Body of pancreas (tissue), 4 donors: ENCODE measurements at places on chromosomes 12 and 14.

DNA sequence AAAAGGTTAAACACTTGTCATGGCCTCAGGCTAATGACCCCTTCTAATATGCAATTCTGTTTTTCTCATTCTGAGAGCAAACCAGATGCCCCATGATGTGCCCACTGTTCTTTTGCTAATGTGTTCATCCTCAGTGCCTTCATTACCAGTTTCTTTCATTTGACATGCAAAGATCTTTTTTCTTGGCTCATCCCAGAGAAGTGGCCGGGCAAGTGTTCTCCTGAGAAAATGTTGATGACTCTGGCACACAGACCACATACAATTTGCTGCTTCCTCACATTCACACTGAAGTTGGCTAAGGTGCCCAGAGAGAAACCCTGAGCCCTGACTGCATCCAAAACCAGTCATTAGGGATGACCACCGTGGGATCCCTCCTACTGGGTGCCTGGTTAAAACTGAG is 833.3 kb downstream of the DIO2 start:
- DNase-seq = no peak

DNA sequence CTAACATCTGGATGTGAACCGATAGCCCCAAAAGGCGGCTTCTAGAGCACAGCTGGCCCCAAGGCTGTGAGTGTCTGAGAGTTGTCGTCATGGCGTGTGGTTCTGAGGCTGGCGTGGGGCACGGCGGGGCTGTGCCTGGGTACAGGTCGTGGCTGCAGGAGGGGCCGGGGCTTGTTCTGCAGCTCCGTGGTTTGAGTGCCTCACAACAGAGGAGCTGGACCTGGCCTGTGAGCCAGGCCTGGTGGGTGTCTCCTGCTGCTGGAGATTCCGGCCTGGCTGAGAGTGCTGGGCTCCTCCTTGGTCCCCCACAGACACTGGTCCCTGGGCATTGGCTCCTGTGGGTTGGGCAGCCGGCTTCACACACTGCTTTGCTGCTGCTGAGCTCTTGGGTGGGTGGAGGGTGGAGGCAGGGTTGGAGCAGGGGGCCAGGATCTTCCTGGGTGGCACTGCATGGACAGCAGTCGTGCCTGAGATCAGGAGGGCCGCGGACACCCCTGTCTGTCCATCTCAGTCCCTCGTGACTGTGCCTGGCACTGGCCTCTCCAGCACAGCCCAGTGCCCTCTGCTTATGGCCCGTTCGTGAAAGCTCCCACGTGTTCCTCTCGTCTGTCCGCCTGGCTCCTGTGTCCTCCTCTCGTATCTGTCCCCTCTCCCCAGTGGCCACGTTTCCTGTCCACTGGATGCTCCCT is 31.8 kb upstream of the TEX22 start:
- DNase-seq = no peak

DNA sequence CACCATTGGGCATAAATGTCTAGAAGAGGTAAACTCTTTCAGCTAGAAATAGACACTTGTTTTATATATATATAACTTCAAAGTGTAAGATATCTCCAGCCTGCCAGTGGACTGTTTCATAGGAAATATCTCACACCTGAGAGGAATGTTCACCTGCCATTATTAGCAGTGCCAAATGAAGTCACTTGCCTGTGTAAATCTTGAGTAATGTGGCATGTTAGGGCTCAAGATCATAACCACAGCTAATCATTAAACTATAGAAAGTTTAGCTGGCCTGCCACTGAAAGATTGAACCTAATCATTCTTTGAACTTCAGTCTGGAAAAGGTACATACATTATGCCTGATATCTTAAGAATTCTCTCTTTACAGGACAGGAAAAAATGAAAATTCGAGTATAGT is 25.5 kb upstream of the KCNJ8 start:
- no peak for DNase-seq

GRCh38 chr14:88791252-88791621 is 1.5 kb downstream of the EML5 start:
- no peak for DNase-seq

DNA sequence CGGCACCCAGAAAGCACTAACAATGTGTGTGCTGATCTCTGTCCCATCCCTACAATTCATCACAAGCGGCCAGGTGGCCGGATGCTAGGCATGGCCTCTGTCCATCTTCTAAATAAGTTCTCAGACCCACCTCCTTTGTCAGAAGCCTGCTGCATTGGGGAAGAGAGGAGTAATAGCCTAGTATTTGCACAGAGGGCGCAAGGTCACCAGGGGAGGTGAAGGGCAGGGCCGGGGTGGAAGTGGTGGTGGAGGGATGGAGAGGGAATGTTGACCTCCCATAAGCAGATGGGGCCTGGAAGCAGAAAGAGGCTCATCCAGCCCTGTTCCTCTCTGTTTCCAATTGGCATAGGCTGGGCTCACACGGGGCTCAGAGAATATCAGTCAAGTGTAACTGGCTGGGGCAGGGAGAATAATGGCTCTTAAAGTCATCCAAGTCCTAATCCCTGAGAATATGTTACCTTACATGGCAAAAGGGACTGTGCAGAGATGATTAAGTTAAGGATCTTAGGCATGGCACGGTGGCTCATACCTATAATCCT is 6.9 kb downstream of the RILPL1 start:
- no peak for DNase-seq

- no peak for DNase-seq
Observed at GRCh38 chr14:35506927-35507326, 27.0 kb upstream of the INSM2 start.

GRCh38 chr12:124436366-124436765 is 131.0 kb downstream of the NCOR2 start:
- no peak for DNase-seq

DNA sequence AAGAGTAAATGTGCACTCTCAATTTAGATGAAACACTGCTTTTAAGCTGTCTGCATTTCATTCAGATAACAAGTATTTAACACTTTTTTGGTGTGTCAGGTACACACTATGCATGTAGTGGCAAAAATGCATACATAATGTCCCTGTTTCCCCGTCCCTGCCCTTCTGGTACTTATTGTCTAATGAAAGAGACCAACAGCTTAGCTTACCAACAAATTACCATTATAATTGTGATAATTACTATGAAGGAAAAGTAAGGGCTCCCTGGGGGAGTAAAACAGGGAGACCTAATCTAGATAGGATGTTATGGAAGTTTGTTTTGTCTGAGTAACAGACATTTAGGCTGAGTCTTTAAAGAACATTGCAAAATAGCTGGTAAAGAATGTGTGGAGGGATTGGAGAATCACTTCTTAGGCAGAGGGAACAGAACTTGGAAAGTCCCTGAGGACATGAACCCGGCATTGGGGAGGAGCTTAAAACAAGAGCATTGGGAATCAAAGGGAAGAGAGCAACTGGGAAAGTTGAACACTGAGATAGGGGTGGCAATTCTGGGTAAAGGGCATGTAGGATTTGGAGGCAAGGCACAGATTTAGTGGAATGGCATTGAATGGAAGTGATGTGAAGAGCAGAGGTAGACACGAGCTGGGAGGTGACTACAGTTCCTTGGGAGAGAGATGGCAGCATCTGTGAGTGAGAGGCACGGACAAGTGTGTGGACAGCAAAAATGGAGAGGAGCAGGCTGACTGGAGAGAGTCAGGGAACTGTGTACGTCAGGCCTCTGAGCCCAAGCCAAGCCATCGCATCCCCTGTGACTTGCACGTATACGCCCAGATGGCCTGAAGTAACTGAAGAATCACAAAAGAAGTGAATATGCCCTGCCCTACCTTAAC is 181.6 kb downstream of the GRIP1 start:
- no peak for DNase-seq

DNA sequence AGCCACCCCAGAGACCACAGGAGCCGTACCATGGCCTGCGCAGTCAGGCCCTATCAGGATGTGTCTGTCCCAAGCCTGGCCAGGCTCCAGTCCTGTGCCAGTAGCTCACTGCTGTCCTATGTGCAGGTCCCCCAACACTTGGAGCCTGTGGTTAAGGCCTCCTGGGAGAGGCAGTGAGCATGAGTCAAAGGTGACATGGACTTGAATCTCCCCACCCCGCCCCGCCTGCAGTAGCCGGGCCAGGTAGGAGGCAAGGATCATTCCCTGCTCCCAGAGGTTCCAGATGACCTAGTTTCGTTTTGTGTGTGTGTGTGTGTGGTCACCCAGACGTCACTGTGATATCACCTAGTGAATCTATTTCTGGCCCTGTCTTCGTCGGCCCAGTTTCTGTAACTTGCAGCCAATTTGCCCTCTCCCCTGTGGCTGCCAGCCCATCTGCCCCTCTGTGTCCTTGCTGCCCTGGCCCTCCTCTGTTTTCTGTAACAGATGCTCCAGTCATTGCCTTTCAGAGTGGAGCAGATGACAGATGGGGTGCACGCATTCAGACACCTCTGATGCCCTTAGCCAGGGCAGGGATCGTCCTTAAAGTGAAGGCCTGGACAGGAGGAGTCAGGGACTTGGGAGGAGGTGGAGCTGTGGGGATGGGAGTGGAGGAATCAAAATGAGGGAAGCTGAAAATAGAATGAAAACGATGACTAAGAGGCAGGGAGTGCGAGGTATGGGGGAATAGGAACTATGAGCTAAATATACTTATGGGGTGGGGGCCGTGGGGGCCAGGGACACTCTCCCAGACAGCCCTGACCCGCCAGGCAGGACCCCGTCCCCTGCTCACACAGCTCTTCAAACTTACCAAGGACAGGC is 37.4 kb downstream of the SLC6A12 start:
- DNase-seq = no peak

GRCh38 chr12:3789838-3790237 is 36.9 kb upstream of the CRACR2A start:
- DNase-seq = no peak

DNA sequence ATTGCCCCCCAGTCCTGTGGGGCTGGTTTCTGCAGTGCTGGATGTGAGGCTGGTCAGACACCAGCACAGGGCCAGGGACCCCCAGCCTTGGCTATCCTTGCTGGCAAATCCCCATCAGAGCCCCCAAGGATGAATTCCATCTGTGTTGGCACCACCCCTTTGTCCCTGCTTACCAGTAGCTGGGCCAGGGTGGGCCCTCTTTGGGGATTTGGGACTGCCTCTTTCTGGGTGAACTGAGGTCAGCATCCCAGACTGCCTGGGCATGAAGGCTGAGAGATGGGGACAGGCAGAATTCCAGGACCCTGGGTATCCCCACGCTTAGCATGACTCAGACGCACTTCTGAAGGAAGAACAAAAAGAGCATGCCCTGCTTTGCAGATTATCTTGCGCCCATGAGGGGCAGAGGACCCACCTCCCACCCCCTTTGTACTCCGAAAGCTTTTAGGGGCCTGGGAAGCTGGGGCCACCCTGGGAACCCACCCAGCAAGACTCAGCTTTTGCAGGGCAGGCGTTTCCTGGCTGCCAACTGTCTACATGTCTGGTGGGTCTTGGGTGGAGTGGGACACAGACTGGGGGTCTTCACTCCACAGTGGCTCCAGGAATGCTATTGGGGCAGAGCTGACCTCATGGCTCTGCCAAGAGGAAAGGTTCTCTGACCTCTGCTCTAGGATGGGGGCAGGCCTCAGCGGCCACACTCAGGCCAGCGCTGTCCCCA is 26.8 kb downstream of the RFLNA start:
- DNase-seq = no peak

DNA sequence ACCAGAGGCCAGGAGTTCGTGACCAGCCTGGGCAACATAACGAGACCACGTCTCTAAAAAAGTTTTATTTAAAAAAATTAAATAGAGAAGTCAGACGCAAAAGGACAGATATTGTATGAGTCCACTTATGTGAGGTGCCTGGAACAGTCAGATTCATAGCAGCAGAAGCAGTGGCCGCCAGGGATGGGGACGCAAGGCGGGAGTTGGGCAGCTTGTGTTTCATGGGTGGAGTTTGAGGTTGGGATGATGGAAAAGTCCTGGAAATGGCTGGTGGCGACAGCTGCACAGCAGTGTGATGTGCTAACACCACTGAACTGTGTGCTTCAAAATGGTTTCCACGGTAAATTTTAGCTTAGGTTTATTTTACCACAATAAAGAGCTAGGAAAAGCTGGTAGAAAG is 57.6 kb upstream of the DDX11 start:
- no peak for DNase-seq

DNA sequence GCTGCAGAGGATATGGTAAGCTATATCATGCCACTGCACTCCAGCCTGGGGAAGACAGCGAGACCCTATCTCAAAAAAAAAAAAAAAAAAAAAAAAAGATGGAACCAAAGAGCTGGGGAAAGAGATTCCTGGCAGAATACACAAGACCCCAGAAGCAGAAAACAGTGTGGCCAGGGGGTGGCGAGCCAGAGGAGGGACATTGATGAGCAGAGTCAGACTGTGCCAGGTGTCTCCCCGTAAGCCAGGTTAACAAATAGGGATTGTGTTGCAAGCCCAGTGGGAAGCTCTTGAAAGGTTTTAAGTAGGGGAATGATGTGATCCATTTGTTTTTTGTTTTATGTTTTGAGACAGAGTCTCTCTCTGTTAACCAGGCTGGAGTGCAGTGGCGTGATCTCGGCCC is 56.1 kb downstream of the FIGNL2 start:
- DNase-seq = no peak

- DNase-seq = no peak
Observed at GRCh38 chr14:32694795-32695449, 243.8 kb upstream of the NPAS3 start.

DNA sequence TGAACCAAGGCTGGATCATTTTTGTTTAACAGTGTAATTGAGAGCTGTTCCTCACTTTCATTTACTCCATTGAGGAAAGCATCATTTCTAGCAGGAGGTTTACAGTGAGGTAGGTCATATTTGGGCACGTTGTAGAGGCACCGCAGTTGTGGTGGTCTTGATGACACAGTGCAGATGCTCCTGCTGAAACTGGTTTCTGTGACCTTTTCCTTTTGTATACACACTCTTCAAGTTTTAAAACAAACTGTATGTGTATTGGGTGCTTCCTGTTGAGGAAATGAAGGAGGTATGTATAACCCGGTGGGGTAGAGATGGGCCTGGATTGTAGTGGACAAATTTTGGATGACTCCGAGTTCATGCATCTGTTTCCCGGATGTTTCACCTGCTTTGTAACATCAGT is 456.3 kb upstream of the RGS6 start:
- DNase-seq = no peak

DNA sequence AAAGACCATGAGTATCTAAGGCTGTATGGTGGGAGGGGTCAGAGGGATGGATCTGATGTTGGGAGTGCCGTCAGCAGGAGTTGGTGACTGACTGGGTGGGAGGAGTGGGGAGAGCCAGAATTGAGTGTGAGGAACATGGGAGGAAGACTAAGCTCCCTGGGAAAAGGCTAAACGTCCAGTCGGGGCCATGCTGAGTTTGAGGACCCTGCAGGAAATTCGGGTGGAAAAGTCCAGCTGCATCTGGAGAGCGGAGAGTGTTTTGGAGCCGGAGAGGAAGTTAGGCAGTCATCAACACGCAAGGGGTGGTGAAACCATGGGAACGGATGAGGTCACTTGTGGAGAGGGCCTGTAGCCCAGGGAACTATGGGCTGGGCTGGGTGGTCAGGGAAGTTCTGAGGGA is 60.9 kb downstream of the ELK3 start:
- no peak for DNase-seq

- no peak for DNase-seq
Observed at GRCh38 chr14:76023757-76024156, 38.2 kb downstream of the IFT43 start.

DNA sequence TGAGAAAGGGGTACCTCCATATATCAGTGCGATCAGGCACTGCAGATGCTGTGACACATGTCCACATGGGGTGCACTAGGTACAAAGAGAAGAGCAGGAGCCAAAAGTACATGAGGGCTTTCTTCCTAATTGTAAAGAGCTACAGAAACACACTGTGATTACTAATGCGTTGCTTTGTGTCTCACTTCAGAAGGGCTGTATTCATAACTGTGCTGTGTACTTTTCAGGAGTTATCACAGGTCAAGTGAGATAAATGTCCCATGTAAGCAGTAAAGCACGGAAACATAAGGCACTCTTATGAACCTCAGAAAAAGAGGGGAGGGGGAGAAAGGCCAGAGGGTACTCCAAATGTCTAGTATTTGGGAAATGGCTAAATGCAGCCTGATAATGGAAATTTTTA is 10.6 kb downstream of the SPRING1 start:
- DNase-seq = no peak
